ENCODE measurements at places on chromosomes 4 and X. TPM values are rescaled to one million over a fixed set of nuclear protein-coding genes. Genes with fewer than 3 reads are reported as not detected.

Gene SLITRK4
- polyA plus RNA-seq, result not detected

Gene HPGDS
- polyA plus RNA-seq, result not detected

Gene MGARP
- 0.20 TPM for polyA plus RNA-seq

Gene APBB2
- not detected for polyA plus RNA-seq

Gene PPA2
- 129 TPM for polyA plus RNA-seq

Gene TRIM2
- 7.5 TPM for polyA plus RNA-seq

Gene FAM9C
- polyA plus RNA-seq, result not detected

Gene EGF
- not detected for polyA plus RNA-seq

Gene DSPP
- polyA plus RNA-seq, result not detected

Gene PPEF2
- not detected for polyA plus RNA-seq

DNA sequence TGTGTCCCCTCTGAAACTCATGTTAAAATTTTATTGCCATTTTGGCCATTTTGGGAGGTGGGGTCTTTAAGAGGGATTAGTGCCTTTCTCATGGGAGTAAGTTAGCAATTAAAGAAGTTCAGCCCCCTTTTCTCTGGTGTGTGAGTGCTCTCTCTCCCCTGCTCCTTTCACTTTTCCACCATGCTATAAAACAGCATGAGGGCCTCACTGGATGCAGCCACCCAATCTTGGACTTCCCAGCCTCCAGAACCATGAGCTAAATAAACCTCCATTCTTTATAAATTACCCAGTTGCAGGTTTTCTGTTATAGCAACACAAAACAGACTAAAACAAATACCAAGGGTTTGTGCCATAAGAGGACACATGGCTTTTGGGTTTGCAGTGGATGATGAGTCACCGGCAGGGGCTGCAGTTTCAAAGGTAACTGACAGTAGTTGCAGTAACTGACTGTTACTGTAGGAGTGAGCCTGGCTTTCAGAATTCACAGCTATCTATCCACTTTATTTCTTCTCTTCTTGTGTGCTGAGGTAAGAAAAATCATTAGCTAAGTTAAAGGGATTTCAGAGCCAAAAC lies 121.5 kb downstream of the PPEF1 start:
- H3K4me1 ChIP-seq, result no peaks in the 10 kb centered on the region
- H3K4me3 ChIP-seq, result no peak overlapping the region
- no peak overlapping the region for H3K27ac ChIP-seq
- H3K27me3 ChIP-seq, result no peaks in the 10 kb centered on the region
- no peak for DNase-seq

GRCh38 chr4:132085105-132085504 lies 1064.0 kb upstream of the PCDH10 start:
- no peak overlapping the region for H3K27ac ChIP-seq
- H3K27me3 ChIP-seq, result no peaks in the 10 kb centered on the region
- no peaks in the 10 kb centered on the region for H3K4me1 ChIP-seq
- H3K4me3 ChIP-seq, result no peak overlapping the region
- DNase-seq, result no peak

DNA sequence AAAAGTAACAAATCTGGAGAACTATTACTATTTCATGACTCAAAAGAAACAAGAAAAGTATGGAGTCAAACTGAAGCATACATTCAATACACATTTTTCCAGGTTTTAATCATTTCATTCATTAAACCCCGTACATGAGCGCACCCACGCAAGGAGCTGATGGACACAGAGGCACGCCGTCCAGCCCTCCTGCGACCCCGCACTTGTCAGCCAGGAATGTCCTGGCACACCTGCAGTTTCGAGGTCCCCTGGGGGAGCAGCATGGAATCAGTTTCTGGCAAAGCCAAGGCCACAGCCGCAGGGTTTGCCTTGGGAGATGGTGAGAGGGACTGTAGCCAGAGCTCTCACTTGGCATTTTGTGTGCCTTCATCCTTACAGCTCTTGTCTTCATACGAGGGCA lies 12.8 kb upstream of the SLC2A9 start:
- no peak overlapping the region for H3K4me3 ChIP-seq
- no peaks in the 10 kb centered on the region for H3K4me1 ChIP-seq
- no peak for DNase-seq
- H3K27ac ChIP-seq, result no peak overlapping the region

DNA sequence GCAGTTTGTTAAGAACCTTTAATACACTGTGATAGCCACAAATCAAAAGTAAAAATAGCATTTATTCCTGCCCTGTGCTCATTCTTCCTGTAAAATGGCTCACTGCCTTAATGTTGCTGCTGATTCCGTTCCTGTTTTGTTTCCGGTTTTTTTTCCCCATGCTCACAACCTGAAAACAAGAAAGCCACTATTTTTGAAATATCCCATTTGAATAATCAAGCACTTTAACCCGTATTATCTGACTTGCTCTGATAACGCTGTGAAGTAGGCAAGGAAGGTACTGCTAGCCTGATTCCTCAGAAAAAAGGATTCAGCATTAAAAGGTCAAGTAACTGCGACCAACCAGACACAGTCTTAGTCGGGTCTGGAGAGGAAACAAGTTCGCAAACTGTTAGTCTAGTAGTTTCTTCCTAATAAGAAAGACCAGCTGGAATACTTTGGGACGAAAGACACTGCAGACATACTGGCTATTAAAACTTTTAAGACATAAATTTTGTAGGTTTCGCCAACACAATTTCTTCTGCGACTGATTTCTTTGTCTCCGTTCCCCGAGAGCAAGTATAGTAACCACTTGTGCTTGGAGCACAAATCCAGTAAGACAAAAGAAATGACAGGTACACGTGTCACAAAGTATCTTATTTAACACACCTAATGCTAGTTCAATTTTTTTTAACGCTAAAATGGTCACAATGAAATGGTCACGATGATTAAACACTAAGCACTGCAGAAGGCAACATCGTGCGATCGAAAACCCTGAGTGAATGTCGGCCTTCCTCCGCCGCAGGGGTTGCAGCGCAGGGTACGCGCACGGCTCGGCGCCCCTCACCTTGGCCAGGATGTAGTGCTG lies 802 bp downstream of the COX18 start:
- peak overlapping the region; percentile 89 for H3K4me3 ChIP-seq
- peak overlapping the region; percentile 97 for H3K27ac ChIP-seq
- no peaks in the 10 kb centered on the region for H3K27me3 ChIP-seq
- DNase-seq, result peak; percentile 33
- peaks cover 27% of the 10 kb centered on the region for H3K4me1 ChIP-seq

DNA sequence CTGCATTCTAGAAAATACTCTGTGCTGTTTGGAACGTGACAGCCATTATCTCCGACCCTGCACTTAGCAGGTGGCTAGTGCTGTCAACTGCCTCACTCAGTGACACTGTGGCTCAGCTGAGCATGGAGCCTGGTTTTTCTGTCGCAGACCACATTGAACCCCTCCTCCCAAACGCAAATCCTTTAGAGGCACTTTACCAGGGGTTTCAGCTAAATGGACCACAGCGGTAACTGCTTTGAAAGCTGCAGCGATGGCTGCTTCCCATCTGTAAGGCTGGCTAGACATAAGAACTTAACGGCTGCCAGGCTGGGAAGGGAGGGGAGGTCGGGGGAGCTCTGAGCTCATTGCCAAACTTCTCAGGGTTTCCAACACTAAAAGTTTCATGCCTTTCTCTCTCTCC lies 8.1 kb downstream of the SLC34A2 start:
- no peaks in the 10 kb centered on the region for H3K27me3 ChIP-seq
- H3K4me1 ChIP-seq, result no peaks in the 10 kb centered on the region
- H3K4me3 ChIP-seq, result no peak overlapping the region
- H3K36me3 ChIP-seq, result no peaks in the 10 kb centered on the region

DNA sequence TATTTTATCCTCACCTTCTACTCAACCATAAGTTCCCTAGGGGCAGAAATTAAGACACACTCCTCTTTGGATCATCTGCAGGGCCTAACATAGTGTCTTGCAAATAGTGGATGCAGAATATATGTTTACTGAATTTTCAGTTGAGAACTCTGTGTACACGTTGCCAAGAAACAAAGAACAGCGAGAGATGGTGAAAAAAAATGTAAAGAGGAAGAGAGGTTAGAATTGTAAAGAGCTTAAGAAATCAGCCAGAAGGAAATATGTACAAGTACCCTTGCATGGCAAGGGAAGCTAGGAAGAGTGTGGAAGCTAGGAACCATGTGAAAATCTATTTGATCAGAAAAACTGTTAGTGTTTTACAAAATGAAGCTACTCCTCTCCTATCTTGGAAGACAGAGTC lies 431.0 kb downstream of the SMARCA1 start:
- DNase-seq, result no peak
- H3K4me1 ChIP-seq, result no peaks in the 10 kb centered on the region
- H3K4me3 ChIP-seq, result no peak overlapping the region
- no peak overlapping the region for H3K27ac ChIP-seq
- H3K27me3 ChIP-seq, result no peaks in the 10 kb centered on the region
- H3K36me3 ChIP-seq, result no peaks in the 10 kb centered on the region

- H3K36me3 ChIP-seq, result no peaks in the 10 kb centered on the region
- no peak overlapping the region for H3K27ac ChIP-seq
- H3K27me3 ChIP-seq, result no peaks in the 10 kb centered on the region
- no peaks in the 10 kb centered on the region for H3K4me1 ChIP-seq
- no peak overlapping the region for H3K4me3 ChIP-seq
These were observed 62.6 kb downstream of the NSUN7 start for GRCh38 chr4:40812386-40812785.

DNA sequence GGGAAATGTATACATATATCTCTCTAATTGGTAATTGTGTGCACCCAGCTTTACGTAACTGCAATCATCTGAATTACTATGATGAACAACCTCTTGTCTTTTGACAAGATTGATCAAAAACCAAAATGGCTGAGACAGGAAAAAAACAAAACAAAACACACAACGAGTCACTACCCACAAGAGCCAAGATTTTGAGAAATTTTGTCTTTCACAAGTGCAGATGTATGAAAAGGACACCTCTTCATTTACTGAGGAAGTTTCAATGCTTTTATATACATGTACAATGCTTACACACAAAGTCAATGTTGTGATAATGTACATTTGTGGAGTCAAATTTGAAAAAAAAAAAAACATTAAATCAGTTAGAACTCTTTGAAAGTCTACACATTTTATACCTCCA lies 224.6 kb downstream of the SCFD2 start:
- H3K27me3 ChIP-seq, result no peaks in the 10 kb centered on the region
- no peaks in the 10 kb centered on the region for H3K4me1 ChIP-seq
- H3K27ac ChIP-seq, result no peak overlapping the region
- DNase-seq, result no peak
- no peak overlapping the region for H3K4me3 ChIP-seq

GRCh38 chrX:70088751-70089150 lies 26.5 kb downstream of the OTUD6A start:
- H3K36me3 ChIP-seq, result no peaks in the 10 kb centered on the region
- no peak for DNase-seq
- no peak overlapping the region for H3K27ac ChIP-seq

DNA sequence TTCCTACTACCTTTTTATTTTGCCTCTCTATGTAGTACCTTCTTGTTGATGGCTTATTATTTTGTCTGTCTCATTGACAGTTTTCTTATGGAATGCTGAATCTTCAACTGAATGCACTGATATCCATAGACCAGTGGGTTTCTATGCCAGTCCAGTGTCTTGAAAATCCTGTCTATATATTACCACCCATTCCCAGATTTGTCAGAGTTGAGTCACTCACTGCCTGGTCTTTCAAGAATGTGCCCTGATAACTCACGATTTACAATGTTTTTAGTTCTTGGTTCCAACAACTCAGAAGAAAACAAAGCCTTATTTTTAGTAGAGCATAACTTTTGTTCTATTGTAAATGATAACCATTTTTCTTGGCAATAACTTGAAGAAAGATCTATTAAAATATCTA lies 606.0 kb upstream of the PITX2 start:
- no peak for DNase-seq
- no peaks in the 10 kb centered on the region for H3K36me3 ChIP-seq
- no peak overlapping the region for H3K4me3 ChIP-seq

DNA sequence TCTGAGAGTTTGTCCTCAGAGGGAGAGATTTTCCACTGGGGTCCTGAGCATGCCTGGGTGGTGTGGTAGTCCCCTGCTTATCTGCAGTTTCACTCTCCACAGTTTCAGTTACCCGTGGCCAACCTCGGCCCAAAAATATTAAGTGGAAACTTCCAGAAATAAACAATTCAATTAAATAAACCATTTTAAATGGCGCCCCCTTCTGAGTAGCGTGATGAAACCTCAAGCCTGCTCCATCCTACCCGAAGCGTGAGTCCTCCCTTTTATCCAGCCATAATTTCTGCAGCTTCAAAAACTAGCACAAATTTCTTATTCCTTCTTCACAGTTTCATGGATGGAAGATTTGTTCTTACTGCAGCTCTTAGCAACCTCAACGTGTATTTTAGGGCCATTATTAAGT lies 26.7 kb downstream of the PNMA6E start:
- H3K27ac ChIP-seq, result no peak overlapping the region
- H3K4me3 ChIP-seq, result no peak overlapping the region
- H3K4me1 ChIP-seq, result no peaks in the 10 kb centered on the region
- no peak for DNase-seq

- H3K4me3 ChIP-seq, result no peak overlapping the region
- H3K4me1 ChIP-seq, result no peaks in the 10 kb centered on the region
- no peak for DNase-seq
- H3K27me3 ChIP-seq, result no peaks in the 10 kb centered on the region
These were observed 30.3 kb downstream of the UCHL1 start for GRCh38 chr4:41287005-41287404.

DNA sequence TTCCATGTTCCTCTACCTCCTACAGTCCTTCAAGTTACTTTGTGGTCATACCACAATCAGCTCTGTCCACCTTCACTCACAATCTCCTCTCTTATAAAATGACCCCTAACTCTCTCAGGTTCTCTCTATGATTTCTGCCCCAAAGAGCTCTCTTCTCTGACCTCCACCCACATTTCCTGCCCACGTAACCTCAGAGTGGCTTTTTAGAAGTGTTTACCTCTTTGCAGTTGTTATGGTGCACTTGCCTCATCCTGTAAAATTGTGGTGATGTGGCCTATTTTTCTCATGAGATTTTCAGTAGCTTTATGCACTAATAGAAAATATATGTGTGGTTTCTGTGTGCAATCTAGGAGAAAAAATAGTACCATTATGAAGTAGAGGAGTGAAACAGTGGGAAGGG lies 215.8 kb downstream of the PACRGL start:
- DNase-seq, result peak; percentile 43
- no peak overlapping the region for H3K4me3 ChIP-seq
- peaks cover 13% of the 10 kb centered on the region for H3K4me1 ChIP-seq
- H3K27me3 ChIP-seq, result no peaks in the 10 kb centered on the region

GRCh38 chr4:1168191-1169101 lies 3.9 kb downstream of the SPON2 start:
- no peaks in the 10 kb centered on the region for H3K36me3 ChIP-seq
- H3K27ac ChIP-seq, result peak overlapping the region; percentile 72
- peaks cover 27% of the 10 kb centered on the region for H3K4me1 ChIP-seq
- peaks cover 15% of the 10 kb centered on the region for H3K27me3 ChIP-seq
- DNase-seq, result no peak
